Cerebellar nuclear complex (tissue), 1 donor: ENCODE measurements at places on chromosomes 13 and 19.

DNA sequence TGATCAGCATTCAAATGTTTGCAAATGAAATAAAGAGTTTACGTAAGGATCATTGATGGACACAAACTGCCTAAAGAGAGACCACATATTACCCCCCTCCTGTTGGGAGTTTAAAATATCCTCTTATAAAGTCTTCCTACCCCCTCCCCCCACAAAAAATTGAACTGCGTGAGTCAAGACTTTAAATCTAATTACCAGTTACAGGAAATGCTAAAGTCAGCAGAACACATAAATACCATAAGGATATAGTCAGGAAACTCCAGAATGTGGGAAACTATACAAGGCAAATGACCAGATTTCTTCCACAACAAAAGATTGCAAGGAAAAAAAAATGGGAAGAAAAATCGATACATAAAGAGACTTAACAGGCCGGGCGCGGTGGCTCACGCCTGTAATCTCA lies 44.4 kb upstream of the FARP1 start:
- no peak for DNase-seq

DNA sequence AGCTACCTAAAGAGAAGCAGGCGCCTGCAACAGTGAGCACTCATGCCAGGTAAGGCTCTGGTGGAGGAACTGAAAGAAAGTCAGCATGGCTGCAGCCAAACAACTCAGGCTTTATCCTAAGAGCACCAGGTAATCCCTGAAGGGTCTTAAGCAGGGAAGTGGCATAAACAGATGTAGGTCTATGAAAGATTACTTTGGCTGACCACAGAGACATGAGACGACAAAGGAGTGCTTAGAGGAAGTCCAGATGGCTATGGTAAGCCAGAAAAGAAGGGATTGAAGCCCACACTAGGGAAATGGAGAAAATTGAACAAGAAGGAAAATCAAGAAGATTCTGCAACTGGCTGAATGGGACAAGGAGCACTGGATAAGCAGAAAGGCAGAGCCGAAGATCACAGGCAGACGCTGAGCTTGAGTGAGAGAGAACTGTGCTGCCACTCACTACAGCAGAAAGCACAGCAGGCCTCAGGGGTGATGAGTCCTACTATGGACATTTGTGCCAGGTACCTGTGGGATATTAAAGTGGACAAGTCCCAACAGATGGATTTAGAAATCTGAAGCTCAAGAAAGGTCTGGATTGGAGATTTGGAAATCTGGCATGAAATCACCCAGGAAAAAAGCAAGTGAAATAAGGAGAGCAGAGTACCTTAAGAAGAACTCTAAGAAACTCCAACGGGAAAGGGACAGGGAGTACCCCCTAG lies 4.2 kb downstream of the RCBTB1 start:
- DNase-seq = no peak

DNA sequence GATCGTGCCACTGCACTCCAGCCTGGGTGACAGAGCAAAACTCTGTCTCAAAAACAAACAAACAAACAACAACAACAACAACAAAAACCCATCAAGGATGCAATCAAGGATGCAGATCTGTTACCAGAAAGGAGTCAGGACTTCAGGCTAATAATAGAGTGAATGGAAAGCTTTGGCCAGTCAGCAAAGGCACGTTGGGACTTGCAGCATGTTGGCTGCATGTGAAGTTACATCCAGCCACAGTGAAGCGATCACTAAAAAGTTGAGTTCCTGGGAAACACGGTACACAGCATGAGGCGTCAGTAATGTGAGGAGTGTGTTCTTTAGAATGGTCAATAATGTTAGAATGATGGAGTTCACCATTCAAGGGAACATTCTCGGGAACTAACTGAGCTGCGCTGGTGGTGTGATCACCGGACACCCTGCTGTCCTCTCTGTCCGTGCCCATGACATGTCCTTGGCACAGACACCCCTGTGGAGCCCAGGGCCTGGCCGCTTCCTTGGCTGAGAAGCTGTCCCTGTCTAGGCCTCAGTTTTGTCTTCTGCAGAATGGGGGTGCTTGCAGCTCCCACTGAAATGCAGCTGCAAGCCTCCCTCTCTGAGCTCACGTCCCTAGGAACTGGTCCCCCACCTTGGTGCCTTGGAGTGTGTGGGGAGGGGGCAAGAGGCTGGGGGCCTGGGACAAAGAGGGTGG lies 2.3 kb upstream of the LGALS7B start:
- no peak for DNase-seq

DNA sequence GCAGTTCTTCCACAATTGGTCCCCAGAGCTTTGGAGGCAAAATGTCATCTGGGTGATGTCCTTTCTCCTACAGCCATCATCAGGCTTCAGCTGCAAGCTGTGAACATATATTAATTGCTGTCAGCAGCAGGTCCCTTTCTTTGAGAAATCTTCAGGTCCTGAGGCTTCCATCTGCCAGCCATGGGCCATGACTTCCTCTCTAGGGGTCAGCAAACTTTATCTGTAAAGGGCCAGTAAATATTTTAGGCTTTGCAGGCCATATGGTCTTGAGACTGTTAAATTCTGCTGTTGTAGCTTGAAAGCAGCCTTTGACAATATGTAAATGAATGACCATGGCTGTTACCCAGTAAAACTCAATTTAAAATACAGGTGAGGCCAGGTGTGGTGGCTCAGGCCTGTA lies 27.1 kb downstream of the SERP2 start:
- DNase-seq = no peak

DNA sequence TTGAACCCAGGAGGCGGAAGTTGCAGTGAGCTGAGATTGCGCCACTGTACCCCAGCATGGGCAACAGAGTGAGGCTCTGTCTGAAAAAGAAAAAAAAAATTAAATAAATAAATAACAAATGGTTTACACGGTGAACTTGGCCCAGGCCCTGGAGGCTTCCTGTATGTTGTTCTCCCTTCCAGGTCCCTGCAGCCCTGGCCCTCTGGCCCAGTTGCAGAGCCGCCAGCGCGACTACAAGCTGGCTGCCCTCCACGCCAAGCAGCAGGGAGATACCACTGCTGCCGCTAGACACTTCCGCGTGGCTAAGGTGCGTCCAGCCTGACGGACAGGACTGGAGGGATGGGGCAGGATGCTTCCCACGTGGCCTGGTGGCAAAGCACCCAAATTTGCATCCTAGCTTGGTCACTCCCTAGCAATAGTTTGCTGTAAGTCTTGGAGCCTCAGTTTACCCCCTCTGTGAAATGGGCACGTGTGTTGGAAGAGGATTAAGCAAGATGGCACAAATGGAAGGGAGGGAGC lies 11.9 kb downstream of the CC2D1A start:
- no peak for DNase-seq

DNA sequence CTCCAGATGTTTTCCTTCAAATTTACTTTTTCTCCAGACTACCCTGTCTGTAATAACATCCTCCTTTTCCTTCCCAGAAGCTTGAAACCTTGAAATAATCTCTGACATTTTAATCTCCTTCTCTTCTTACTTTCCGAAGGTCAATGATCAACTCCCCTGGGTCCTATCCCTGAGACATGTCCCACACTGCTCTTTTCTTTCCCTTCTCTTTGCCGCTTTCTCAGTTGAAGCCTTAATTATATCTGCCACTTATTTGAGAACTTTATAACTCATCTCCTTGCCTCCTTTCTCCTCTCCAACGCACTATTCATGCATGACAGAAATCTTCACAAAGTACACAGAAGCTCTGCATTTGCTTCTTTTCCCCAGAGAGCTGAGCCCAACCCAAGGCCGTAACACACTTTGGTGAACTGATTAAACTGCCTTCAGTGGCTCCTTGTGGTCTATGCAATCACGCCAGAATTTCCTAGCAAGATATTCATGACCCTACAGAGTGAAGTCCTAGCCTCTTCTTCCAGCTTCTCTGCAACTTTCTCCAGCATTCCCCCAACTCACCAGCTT lies 9.2 kb upstream of the WASF3 start:
- no peak for DNase-seq

DNA sequence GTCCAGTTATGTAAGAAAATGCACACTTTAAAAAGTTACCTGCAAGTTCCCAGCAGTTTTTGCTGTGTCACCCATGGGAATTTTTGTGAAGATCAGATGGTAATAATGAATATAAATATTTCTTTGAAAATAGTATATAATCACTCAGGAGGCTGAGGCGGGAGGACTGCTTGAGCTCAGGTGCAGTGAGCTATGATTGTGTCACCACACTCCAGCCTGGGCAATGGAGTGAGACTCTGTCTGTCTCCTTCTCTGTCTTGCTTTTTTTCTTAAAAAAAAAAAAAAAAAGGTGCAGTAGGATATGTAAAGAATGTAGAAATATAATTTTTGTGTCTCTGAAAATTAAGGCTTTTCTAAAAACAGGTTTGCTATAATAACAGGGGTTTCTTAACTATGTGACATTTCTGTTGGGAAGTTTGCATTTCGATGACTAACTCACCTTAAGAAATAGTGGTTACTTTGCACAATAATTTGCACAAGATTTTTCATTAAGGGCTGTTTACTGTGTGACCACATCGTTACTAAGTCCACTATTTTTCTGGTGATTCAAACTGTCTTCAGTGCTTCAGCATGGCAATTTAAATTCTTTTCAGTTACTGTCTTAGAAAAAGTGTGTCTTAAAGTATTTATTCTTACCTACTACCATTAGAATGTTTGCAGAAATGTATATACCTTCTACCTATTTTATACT lies 37.3 kb downstream of the DNAJC3 start:
- no peak for DNase-seq

DNA sequence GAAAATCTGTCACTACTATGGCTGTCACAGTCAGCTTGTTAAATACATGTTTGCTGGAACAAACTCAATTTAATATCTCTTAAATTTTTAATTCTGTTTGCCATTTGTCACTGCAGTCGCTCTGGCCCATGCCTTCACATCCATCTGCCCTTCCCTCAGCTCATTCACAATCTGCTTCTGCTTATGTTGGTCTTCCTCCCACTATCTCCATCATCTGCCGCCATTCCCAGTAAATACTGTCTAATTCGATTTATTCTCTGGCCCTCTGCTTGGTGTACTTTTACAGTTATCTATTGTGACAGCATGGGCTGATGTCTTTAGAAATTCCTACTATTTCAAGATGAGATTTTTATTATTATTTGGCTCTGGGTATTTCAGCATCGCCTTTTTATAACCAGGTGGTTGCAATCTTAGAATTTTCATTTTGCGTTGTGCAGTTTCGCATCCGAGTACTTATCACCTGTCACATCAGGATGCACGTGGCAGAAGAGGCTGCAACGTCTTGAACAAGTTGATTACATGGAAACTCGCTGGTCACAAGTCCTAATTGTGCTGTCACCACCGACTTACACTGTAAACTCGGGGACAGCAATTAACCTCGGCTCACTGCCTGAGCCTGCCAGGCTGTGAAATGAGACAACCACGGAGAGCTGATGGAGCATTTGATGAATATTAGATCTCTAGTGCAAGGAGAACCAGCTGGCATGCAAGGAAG lies 158.4 kb downstream of the MYO16 start:
- DNase-seq = no peak

DNA sequence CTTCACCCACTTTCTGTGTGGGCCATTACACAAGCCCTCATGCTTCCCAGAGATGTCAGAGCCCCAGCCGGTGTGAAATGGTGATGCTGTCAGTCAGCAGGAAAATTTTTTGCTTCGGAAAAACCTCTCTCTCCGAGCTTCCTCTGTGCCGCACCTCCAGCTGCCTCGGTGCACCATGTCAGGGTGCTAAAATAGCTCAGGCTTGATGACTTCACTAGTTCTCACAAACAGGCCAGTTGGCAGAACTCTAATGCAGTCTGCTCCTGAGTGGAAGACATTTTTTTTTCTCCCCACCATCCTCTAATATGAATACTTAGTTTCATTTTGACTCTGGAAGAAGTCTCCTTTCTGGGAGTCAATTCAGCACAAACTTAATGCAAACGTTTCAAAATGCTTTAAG lies 71.3 kb downstream of the KLF12 start:
- DNase-seq = peak; percentile 51

DNA sequence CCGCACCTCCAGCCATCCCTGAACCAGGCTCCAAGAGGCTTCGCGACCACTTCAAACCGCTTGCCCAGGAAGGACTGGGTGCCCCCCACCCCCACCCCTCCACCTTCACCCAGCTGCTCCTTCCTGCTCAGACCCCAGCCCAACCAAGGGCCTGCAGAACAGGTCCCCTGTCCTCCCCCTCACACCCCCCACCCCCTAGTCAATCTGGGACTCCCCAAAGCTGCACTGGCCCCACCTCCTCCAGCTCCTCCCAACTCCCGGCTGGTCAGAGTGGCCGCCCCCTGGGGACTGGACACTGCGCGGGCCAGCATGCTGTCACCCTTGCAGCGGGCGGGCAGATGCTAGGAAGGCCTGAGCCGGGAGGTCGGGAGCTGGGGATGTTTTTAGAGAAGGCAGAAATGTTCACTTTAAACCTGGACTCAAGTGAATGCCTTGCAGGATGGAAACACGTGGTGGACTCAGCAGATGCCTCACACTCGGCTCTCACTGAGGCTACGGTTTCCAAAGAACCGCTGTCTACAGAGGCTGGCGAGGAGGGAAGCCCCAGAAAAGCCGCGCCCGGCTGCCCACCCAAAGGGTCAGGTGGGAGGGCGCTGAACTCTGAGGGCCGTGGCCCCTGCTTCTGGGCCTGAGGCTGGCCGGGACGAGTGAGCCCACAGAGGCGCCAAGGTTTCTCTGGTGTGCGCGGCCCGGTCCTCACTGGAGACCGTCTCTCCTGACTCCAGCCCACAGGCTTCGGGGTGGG lies 8.0 kb downstream of the RPL36 start:
- DNase-seq = no peak

DNA sequence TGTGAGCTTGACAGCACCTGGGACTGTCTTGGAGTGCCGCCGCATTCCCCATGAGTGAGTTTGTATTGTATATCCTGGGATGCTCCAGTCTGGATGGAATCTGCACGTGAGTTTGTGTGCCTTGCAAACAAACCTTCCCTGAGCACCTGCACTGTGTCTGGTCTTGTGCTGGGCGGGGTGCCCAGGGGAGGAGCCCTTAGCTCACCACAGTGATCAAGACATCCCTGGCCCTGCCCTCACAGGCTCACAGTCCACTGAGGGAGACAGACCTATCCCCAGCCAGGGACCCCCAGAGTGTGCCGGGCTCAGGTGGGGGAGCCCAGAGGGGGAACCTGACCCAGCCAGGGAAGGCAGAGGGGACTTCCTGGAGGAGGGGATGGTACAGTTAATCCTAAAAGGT lies 1.7 kb upstream of the BCAM start:
- DNase-seq = no peak

DNA sequence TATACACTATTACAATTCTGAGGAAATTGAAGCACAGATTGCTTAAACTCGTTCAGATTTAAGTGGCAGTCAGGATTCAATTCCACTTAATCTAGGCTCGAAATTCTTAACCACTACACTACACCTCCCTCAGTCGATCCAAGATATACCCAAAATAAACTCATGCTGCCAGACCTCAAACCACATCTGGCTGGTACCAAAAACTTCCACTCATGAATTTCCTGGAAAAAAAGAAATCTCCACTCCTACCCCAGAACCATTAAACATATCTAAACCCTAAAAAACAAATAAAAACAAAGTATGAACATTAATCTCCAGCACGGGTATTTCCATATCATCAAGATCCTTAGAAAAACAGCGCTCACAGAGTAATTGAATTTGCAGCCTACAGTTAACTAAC lies 1.1 kb downstream of the ZFP30 start:
- no peak for DNase-seq
